ENCODE measurements at places on chromosomes 13 and 19. TPM values are rescaled to one million over a fixed set of nuclear protein-coding genes. Genes with fewer than 3 reads are reported as not detected.
A peak's percentile ranks its signal among the peaks of the same experiment; 100 is the strongest.

GRCh38 chr19:43806848-43807247, 4.6 kb upstream of the LYPD5 start:
- no peaks in the 10 kb centered on the region for H3K4me1 ChIP-seq
- H3K27me3 ChIP-seq, result no peaks in the 10 kb centered on the region
- DNase-seq, result no peak
- no peaks in the 10 kb centered on the region for H3K36me3 ChIP-seq

ITGBL1 gene
- 0.89 TPM for total RNA-seq

GRCh38 chr13:113383089-113383488, 19.2 kb upstream of the GRTP1 start:
- no peaks in the 10 kb centered on the region for H3K4me1 ChIP-seq
- DNase-seq, result no peak
- no peak overlapping the region for H3K27ac ChIP-seq
- no peaks in the 10 kb centered on the region for H3K36me3 ChIP-seq
- no peak overlapping the region for H3K4me3 ChIP-seq
- 0 out of 2 replicates have a peak, but pooled peaks cover 3% of the 10 kb centered on the region for H3K27me3 ChIP-seq

- H3K4me1 ChIP-seq, result no peaks in the 10 kb centered on the region
- H3K27me3 ChIP-seq, result no peaks in the 10 kb centered on the region
- no peaks in the 10 kb centered on the region for H3K36me3 ChIP-seq
- no peak within 1 kb of the TSS for H3K27ac ChIP-seq
- no peak within 1 kb of the TSS for H3K4me3 ChIP-seq
These were observed at the start of gene NPAS1 for GRCh38 chr19:47019431-47020041. NPAS1 (plus strand) TSS chr19:47019837; CDS start chr19:47021048, 1,211 bp downstream.

DNA sequence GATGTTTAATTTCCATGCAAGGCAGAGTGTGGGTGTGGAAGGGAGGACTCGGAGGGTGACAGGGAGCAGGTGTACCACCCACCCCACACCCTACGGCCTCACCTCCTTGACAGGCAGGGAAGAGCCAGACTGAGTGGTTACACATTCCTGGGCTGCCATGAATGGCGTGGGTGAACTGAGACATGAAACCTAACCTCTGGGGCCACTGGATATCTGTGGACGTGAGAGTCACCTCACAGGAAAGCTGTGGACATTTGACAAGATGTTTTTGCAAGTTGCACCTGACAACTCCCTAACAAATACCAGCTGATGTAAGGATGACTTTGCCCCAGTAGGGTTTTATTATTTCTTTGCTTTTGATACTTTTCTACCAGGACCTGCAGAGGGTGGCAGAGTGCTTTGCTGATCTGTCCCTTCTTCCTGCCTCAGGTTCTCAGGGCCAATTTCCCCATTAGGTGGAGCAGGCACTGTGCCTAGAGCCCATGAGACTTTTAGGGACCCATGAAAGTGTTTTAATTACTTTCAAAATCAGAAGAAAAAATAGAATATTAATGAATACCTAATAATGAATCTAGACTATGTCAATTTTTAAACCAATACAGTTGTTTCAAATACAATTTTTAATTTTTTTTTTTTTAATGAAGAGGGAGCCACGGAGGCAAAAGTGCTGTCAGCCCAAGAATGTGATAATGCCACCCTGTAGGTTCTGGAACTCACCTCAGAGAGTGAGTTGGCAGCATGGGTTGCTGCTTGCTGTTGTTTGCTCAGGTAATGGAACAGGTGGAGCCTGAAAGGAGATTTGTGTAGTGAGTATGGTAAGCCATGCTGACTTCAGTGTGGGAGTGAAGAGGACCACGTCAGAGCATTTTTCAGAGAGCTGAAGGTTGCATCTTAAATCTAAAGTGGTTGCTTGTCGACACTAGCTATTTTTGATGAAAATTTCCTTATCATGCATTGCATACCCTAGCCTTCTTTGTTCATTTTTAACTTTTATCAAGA, 58.0 kb upstream of the CYSLTR2 start:
- H3K4me3 ChIP-seq, result peak overlapping the region; percentile 12
- H3K27me3 ChIP-seq, result no peaks in the 10 kb centered on the region
- H3K27ac ChIP-seq, result peak overlapping the region; percentile 95
- peak; percentile 91 for DNase-seq
- peaks cover 56% of the 10 kb centered on the region for H3K4me1 ChIP-seq
- H3K36me3 ChIP-seq, result no peaks in the 10 kb centered on the region

- no peak overlapping the region for H3K4me3 ChIP-seq
- H3K27me3 ChIP-seq, result no peaks in the 10 kb centered on the region
These were observed 4.9 kb upstream of the ESD start for GRCh38 chr13:46801858-46802257.

- no peaks in the 10 kb centered on the region for H3K27me3 ChIP-seq
- peaks cover 4% of the 10 kb centered on the region for H3K4me1 ChIP-seq
- no peak overlapping the region for H3K4me3 ChIP-seq
- H3K36me3 ChIP-seq, result no peaks in the 10 kb centered on the region
- DNase-seq, result peak; percentile 94
These were observed 20.1 kb downstream of the WTIP start for GRCh38 chr19:34501339-34502320.

DNA sequence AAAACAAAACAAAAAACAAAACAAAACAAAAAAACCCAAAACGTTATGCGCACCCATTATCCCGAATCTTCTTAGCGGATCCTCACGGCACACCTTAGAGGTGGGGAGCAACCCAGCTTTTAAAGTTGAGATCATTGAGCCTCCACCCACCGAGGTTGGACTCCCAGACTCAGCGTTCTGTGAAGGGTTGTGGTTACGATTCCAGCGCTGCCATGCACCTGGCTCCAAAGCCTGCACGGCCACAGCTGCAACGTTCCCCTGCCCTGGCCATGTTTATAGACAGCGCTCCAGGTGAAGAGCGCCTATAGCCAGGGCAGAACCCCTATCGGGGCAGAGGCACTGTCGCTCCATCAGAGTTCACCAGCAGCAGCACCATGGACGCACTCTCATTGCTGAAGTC, 18.7 kb upstream of the LILRA2 start:
- no peaks in the 10 kb centered on the region for H3K36me3 ChIP-seq
- DNase-seq, result no peak
- H3K27ac ChIP-seq, result no peak overlapping the region
- peaks cover 12% of the 10 kb centered on the region for H3K4me1 ChIP-seq

DNA sequence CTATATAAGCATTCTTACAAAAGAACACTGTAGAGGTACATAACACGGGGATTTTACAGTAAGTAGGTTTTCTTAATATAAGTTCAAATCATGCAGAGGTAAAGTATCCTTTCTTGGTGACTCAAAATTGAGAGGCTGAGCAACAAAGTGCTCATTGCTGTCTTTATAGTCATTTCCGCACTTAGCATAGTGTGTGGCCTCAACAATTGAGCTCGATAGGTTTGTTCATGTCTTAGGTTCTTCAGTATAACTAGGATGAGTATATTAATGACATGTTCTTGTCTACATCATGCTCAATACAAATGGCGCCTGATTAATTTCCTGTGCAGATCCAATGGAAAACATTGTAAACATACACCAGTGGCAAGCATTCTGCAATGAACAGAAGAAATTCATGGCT, 1.4 kb downstream of the WDFY2 start:
- DNase-seq, result peak; percentile 46

GRCh38 chr19:50964266-50964665, 5.1 kb downstream of the KLK6 start:
- no peak overlapping the region for H3K4me3 ChIP-seq
- no peak overlapping the region for H3K27ac ChIP-seq
- H3K36me3 ChIP-seq, result no peaks in the 10 kb centered on the region
- DNase-seq, result no peak
- no peaks in the 10 kb centered on the region for H3K27me3 ChIP-seq

GRCh38 chr13:99361197-99361596, 54.0 kb upstream of the GPR183 start:
- DNase-seq, result no peak
- H3K27me3 ChIP-seq, result no peaks in the 10 kb centered on the region
- no peaks in the 10 kb centered on the region for H3K36me3 ChIP-seq
- peaks cover 39% of the 10 kb centered on the region for H3K4me1 ChIP-seq

ZNF492 gene
- not detected for total RNA-seq

DNA sequence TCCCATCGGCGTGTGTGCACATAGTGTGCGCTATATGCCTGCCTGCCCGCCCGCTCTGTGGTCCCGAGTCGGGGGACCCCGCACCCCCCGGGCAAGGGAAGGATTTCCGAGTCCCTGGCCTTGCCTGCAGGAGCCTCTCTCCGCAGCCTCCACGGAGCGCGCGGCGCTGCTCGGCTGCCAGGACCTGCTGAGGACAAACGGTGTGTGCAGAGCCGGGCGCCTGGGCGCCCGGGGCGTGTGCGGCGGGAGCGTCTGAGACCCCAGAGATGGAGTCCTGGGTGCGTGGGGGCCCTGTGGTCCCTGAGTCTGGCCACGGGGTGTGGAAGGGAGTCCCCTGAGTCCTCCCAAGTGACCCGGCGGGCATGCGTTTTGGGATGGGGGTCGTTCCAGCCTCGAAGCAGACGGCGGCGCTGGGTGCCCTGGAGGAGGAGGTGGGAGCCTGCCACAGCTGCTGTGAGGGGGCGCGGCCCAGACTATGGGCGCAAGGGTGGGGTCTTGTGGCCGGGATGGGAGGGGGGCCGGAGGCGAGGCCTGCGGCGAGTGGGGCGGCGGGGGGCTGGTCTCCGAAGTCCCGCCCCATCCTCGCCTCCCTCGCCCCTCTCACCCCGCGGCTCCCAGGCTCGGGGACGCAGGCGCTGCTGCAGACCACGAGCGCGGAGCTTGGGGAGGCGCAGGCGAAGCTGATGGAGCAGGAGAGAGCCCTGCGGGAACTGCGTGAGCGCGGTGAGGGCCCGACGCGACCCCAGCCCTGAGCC, 25.3 kb downstream of the CLEC4M start:
- no peaks in the 10 kb centered on the region for H3K36me3 ChIP-seq
- no peak overlapping the region for H3K4me3 ChIP-seq
- no peaks in the 10 kb centered on the region for H3K27me3 ChIP-seq
- no peak for DNase-seq

- DNase-seq, result no peak
- no peaks in the 10 kb centered on the region for H3K27me3 ChIP-seq
- H3K4me3 ChIP-seq, result no peak overlapping the region
- H3K27ac ChIP-seq, result no peak overlapping the region
These were observed 6.7 kb upstream of the TMPRSS9 start for GRCh38 chr19:2353159-2353886.

DNA sequence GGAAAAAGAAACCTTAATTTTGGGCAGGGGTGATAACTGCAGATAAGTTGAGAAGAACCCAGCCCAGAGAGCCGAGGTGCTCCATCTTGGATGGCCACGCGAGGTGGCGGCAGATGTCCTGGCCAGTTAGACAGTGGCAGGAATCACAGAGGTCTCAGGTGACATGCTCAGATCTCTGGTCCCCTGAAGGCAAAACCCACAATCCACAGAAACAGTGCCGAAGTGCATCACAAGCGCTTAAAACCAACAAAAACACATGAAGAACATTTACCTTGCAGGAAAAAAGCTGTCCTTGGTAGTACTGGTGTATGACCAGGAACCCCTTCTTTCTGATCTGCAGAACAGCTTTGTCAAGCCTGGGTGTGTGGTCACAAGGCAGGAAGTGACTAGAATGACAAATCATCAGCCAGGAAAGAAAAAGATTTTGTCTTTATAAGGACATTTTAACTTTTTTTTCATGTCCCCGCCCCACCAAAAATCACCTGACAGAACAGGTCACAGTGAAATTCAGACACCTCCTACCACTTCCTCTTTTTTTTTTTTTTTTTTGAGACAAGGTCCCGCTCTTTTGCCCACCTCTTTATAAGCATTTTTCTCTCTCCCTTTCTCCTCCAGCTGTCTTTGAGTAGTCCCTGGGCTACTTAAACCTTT, at the start of gene LCP1:
LCP1 (minus strand) TSS at position 338 of the 651 bp plus-strand sequence. CDS start 22,515 bp downstream, outside the sequence.
- no peaks in the 10 kb centered on the region for H3K27me3 ChIP-seq
- peak within 1 kb of the TSS; percentile 99 for H3K27ac ChIP-seq
- peaks cover 26% of the 10 kb centered on the region for H3K36me3 ChIP-seq

- no peaks in the 10 kb centered on the region for H3K36me3 ChIP-seq
- no peak overlapping the region for H3K27ac ChIP-seq
- H3K4me1 ChIP-seq, result peaks cover 3% of the 10 kb centered on the region
- DNase-seq, result peak; percentile 40
These were observed 16.4 kb downstream of the RCN3 start for GRCh38 chr19:49544154-49544553.

FAM124A gene
- total RNA-seq, result not detected

DNA sequence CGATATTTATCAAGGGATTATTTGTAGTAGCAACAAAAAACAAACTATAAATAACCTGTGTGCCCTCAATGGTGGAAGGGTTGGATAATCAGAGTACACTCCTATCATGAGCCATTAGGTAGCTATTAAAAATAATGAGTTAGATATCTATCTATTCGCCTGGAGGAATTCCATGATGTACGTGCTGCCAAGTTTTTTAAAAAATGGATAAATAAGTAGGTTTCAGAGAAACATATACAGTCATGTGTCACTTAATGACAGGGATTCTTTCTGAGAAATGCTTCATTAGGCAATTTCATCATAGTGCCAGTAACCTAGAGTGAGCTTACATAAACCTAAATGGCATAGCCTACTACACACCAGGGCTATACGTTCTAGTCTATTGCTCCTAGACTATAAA, 6.2 kb upstream of the OR1I1 start:
- DNase-seq, result no peak
- H3K27me3 ChIP-seq, result no peaks in the 10 kb centered on the region
- H3K4me1 ChIP-seq, result no peaks in the 10 kb centered on the region
- no peaks in the 10 kb centered on the region for H3K36me3 ChIP-seq
- no peak overlapping the region for H3K4me3 ChIP-seq

STOML3 gene
- total RNA-seq, result not detected

DNA sequence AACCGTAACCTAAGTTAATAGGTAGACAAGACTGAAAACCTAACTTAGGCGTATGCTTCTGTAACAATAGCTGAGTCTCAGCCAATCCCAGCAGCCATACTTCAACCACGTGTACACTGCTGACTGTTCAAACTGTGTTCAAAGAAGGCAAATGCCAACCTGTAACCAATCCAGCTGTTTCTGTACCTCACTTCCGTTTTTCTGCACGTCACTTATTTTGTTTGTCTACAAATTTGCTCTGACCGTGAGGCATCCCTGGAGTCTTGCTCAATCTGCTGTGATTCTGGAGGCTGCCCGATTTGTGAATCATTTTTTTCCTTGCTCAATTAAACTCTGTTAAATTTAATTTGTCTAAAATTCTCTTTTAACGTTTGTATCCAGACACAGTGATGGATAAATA, 59.2 kb downstream of the EDNRB start:
- H3K4me3 ChIP-seq, result no peak overlapping the region
- no peak overlapping the region for H3K27ac ChIP-seq
- no peak for DNase-seq
- H3K36me3 ChIP-seq, result no peaks in the 10 kb centered on the region
- no peaks in the 10 kb centered on the region for H3K4me1 ChIP-seq

FAM216B gene
- not detected for total RNA-seq

DNA sequence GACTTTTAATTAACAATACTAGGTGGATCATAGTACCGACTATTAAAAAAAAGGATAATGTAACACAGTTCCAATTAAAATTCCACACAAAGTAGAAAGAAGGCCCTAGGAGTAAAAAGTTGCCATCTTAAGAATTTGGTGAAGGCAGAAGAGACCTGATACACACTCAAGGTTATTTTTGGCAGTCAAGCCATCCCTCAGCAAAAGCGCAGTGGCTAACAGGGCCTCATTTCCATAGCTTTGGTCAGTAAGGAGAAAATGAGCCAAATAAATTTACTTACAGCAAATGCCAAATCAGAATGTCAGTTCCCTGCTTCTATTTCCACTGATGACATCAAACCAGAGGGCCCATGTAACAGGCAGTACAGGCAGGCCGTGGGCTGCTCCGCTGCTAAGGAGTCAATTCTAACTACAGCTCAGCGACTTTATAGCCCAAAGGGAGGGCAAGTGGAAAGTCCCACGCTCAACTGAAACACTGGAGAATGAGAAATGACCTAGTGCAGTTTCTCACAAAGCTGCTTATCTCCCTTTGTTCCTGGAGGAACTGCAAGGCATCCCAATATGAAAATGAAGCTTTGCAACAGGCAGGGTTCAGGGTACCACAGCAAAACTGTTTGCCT, 6.3 kb downstream of the ARGLU1 start:
- no peak overlapping the region for H3K4me3 ChIP-seq
- peaks cover 74% of the 10 kb centered on the region for H3K4me1 ChIP-seq
- peaks cover 36% of the 10 kb centered on the region for H3K36me3 ChIP-seq
- no peak for DNase-seq
- no peak overlapping the region for H3K27ac ChIP-seq
- H3K27me3 ChIP-seq, result no peaks in the 10 kb centered on the region
